ENCODE measurements at places on chromosomes 5 and 9.
A peak's percentile ranks its signal among the peaks of the same experiment; 100 is the strongest.

DNA sequence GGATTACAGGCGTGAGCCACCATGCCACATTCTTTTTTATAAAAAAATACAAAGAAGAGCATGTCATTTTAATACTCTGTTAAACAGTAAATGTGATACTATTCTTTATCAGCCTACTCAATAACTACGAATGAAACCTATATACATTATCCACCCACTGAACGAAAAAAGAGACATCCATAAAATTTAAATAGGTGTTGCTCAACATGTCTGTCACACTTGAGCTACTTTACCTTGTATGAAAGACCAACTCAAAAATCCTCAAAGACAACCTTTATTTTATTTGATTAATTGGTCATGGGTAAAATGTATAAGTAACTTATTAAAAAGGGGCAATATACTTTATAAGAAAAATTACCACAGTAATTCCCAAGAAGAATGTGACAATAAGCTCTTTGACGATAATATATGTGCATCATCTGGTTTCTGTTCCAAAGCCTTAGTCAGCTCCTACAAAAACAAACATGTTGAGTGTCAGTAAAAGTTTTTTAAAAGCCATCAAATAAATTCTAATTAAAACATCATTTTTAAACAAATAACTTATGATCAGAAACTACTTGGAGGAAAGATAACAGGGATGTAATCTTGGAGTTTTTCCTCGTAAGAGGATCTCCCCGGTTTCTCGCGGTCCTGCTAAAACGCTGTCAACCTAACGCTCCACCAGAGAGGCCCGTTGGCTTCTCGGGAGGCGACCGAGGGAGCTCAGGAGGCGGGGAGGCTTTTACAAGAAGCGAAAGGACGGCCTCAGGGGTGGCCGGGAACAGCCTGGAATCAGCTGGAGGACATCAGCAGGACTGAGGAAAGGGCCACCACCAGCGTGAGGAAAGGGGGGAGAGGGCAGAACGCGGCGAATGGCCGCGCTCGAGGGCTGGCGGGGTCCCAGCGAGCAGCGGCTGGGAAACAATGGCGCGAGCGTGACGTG, 13.5 kb upstream of the ANKRD18B start:
- DNase-seq = peak; percentile 66

DNA sequence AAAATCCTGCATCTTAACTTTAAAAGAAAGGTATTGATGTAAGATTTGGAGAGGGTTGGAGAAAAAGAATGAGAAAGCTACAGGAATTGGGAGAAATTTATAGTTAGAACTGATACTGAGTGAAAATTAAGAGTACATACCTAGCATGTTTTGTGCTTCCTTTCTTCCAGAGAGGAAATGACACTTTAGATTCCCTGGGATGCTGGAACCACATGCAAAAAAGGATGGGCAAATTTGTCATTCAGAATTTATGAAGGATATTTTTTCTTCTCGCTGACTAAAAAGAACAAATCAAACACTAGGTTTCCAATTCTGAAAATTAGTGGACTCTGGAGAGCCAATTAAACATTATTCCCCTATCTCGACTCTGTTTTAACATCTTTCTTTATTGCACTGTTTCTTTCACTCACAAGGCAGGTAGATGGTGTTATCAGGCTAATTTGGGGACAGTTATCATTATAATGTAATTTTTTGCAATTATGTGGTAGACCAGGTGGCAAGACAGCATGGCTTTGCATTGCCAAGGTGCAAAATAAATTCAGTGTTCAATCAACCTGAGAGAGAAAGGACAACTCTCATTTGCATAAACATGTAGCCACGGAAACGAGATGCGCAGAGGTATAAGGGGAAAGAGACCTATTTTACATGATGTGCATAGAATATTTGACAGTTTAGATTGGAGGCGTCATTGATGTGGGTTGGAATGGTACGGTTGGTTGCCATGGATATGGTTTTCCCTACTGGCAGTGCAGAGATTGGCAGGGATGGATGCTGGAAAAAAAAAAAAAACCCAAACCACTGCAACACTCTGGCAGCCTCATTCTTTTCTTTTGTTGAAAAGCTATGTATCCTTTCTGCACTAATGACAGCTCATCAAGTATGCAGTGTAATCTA, 320.4 kb upstream of the CCNH start:
- no peak for DNase-seq

GRCh38 chr5:61167382-61167781, 5.1 kb upstream of the SMIM15 start:
- DNase-seq = no peak

- DNase-seq = no peak
These were observed 567.9 kb upstream of the DAB2 start for GRCh38 chr5:39992617-39993202.

- DNase-seq = no peak
These were observed 95.4 kb downstream of the CWC27 start for GRCh38 chr5:64864171-64864570.

DNA sequence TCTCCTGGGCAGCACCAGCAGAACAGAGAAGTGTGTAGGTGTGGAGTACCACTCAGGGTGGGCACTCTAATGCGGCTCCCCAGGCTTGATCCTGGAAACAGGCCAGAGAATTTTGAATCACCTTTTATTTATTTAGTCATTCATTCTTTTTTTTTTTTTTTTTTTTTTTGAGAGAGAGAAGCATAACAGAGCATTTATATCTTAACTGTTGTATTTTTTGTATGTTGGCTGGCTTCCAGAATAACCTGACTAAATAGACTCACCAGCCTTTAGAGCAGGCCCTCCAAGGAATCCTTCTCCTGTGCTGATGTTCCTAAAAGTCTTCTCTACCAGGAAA, 153.4 kb downstream of the PIK3R1 start:
- DNase-seq = no peak

GRCh38 chr9:6829027-6829426, 71.3 kb downstream of the KDM4C start:
- DNase-seq = no peak

GRCh38 chr9:81613002-81613812, 76.1 kb downstream of the TLE1 start:
- DNase-seq = no peak

DNA sequence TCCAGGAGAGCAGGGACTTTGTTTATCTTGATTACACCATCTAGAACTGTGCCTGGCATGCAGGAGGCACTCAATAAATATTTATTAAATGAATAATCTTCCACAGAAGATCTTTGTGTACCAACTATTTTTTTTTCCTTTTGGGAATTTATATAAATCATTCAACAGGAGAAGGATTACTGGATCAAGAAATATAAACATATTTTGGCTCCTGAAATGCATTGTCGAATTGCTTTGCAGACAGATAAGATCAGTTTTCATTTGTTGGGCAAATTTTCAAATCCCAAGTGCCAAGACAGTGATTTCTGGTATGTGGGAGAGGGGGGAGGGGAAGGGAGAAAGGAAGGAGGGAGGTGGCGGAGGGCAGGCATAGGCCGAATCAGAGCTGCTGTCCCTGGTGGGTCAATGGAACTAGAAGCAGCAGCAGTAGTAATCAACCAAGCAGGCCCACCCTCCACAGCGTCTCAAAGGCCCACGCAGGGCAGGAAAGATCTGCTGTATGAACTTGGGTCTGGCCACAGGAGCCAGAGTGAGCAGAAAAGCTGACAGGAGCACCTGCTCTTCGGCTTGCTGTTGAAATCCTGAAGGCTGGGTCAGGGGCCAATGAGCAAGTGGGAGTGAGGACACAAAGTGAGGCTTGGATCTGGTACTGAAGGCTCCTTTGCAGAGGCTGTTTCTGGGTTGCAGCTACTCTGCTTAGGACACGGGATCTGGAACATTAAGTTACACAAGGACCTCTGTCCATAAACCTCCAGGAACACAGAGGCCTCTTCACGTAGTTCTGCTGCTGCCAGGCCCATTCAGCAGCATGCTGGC, 15.8 kb upstream of the TRAF1 start:
- no peak for DNase-seq

GRCh38 chr9:13485068-13485596, 205.6 kb upstream of the MPDZ start:
- no peak for DNase-seq

DNA sequence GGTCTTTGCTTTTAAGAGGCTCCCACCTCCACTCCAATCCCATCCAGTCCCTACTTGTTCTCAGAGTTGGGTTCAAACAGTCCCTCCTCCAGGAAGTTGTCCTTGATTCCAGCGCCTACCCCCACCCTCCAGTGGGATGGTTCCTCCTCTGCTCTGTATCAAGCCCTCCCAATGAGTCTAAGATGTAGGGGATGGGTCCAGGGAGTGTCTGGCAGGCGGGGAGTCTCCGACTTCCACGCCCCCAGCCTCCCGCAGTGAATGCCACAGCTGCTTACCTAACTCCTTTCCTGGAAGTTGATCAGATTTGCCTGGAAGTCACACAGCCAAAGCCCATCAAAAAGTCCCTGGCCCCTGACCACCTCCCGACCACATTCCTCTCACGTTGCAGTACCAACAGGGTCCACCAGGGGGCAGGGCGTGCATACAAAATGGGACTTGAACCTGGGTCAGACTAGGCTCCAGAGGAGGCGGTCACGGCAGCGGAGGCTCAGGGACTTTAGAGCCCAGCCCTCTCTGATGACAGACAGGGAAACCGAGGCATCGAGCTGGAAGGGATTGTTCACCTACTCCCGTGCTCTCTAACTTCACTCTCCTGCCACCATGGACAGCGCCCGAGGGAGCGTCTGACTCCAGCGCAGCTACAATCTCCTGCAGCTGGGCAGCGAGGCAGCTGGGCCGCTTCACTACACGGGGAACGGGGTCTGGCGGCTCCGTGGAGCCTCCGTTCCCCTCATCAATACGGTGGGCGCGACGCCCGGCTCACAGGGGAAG, 25.0 kb upstream of the TDRD7 start:
- peak; percentile 85 for DNase-seq

GRCh38 chr9:14211564-14211963, 102.4 kb downstream of the NFIB start:
- DNase-seq = no peak

DNA sequence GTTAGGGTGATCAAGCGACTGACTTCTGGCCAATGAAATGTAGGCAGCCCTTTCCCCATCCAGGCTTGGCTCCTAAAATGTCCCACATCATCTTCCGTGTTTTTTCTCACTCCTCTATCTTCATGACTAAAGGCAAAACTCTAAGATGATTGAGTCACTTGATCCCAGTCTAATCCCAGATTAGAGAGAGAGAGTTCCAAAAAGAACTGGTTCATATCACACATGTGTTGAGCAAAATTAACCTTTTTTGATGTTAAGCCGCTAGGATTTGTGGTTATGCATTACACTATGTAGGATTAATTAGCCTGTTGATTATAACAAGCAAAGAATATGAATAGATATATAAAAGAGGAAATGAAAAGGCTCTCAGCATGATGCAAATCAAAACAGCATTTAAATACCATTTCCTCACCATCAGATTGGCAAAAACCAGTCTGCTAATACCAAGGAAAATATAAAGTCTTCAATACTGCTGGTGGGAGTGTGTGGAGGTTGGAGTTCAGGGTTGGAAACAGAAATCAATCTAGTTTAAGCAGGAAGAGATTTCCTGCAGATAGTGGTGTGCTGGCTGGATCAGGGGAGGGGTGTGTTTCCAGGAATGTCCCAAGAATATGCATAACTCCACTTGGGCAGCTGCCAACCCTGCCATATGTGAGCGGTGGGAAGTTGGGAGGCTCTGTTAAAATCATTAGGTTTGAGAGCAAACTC, 187.6 kb upstream of the S1PR3 start:
- no peak for DNase-seq

- DNase-seq = no peak
These were observed 485.1 kb upstream of the PAPPA start for GRCh38 chr9:115668521-115668920.

DNA sequence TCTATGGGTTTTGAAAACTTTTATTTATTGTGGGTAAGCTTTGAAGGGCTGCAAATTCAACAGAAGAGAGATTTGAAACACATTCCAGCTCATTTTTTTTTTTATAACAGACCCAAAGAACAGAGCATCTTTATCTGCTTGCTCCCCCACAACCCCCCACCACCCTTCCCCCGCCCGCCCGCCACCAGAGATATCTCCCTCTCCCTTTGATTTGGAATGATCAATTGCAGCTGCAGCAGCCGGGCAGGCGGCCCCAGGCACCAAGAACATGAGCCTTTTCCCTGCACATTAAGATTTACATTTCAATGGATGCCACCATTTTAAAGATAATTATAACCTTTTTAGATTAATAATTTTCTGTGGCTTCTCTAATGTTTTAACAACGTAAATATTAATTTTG, 510.9 kb downstream of the ZNF608 start:
- no peak for DNase-seq

DNA sequence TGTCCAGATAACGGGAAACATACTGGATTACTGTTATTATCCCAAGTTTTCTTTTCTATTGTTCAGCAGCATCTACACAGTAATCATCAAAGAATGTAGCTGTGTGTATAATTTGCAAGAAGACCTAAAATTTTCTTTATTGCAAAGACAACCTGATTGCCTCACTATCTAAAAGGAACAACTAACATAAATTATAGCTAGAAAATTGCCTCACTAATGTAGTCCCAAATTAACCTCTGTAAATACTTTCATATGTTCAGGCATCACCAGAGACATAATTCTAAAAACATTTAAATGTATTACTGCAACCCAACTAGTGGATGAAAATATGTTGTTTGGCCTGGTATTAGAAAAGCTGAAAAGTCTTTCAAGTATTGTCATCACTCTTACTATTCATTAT, 275.4 kb downstream of the CDH12 start:
- DNase-seq = no peak

- no peak for DNase-seq
These were observed 221.3 kb downstream of the TRIM36 start for GRCh38 chr5:114948363-114948762.

- DNase-seq = peak; percentile 48
These were observed 25.1 kb downstream of the NANS start for GRCh38 chr9:98081477-98082219.

GRCh38 chr5:9197881-9198260, 348.0 kb downstream of the SEMA5A start:
- no peak for DNase-seq

- DNase-seq = no peak
These were observed 29.7 kb upstream of the CSNK1G3 start for GRCh38 chr5:123482258-123482657.

DNA sequence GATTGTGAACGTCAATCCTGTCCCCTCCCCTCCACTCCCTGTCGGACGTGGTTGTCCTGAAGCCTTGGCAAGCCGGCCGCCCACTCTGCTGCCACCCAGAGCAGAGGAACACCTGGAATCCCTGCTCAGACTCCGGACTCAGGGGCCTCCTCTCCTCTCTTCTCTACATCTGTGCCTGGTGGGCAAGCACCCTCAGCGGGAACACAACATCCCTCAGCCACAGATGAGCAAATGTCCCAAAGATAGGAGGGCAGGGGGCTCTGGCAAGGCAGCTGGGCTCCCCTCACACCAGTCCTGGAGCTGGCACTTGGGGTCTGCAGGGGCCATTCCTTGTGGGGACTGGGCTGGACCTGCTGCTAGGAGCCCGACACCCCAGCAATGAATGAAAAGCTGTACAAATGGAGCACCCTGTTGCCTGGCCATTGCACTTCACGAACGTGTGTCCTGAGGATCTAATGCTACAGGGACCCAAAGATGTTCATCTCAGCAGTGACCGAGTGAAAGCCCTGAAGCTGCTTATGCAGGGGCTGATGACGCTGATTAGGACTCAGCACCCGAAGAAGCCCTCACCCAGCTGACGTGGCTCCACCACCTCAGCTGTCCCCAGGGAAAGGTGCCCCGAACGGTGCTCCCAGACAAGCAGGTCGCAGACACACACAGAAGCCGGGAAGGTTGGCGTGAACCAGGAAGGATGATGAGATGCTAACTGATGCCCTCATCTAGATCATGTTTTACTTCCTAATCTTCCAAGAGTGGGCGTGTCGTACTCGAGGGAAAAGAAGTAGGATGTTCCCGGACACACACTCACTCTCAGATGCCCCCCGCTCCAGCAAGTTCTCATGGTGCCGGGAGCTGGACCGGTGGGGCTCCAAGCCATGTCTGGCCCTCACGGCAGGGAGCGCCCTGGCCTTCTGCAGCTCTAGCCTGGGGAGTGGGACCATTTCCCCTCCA, 177.0 kb upstream of the PPP1R26 start:
- DNase-seq = no peak
